ENCODE measurements at places on chromosomes 4 and X.

GRCh38 chr4:151991001-151991883 is 230.4 kb upstream of the GATB start:
- DNase-seq: no peak

- no peak for DNase-seq
Observed at GRCh38 chrX:85504381-85504780, 124.9 kb upstream of the POF1B start.

DNA sequence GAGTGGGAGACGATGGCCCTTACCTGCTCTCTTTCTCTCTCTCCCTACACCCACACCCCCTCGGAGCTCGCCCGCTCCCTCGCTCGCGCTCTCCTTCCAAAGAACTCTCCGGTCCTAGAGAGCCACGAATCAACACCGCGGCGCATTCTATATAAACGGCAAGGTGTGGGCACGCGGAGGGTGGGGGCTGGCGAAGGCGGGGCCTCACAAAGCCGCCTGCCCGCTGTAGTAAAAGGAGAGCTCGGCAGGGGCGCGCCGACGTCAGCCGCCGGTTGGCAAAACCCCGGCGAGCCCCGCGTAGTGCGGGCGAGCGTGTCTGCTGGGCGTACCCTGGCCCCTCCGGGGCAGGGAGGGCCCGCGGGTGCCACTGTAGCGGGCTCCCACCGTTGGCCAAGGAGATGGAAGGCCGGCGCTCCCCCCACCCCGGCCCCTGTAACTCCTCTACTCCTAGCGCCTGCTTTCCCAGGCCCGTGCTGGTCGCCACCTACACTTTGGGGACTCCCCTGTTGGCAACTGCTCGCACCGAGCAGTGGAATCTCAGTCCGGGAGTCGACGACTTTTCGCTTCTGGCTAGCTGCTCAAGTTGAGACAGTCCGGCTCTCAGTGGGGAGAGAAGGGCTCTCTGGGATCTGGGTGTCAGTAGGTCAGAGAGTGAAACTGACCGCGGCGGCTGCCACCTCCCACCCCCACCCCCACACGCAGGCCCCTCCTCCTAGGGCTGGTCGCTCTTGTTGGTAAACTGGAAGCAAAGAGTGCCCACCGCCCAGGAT is 325.5 kb upstream of the F9 start:
- no peak for DNase-seq

DNA sequence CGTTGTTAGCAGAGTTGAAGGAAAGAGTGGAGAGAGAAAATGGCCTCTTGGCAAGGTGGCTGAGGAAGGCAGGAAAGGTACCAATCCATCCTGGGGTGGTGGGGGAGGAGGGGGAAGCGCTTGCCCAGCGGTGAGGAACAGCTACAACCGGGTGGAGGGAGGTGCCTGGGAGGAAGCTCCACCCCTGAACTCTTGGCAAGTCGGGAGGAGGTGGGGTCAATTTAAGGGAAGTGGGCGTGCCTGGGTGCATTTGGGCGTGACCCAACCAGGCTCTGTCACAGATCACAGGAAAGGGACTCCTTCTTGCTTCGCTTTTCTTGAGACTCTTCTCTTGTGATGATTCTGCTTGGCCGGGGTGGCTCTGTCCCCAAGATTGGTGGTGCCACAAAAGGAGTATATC is 41.7 kb downstream of the BCORL1 start:
- peak; percentile 61 for DNase-seq

GRCh38 chr4:145482209-145483037 is 770 bp downstream of the SMAD1 start:
- no peak for DNase-seq

- DNase-seq: no peak
Observed at GRCh38 chrX:45381366-45381765, 180.7 kb upstream of the DIPK2B start.

DNA sequence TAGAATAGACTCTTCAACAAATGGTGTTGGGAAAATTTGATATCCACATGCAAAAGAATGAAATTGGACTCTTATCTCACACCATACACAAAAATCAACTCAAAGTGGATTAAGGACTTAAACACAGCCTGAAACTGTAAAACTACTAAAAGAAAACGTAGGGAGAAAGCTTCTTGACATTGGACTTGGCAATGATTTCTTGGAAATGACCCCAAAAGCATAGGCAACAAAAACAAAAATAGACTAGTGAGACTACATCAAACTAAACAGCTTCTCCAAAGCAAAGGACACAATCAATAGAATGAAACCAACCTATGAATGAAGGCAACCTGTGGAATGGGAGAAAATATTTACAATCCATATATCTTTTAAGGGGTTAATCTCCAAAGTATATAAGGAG is 94.7 kb upstream of the INTU start:
- DNase-seq: no peak

- DNase-seq: no peak
Observed at GRCh38 chrX:49257846-49258748, 6.4 kb downstream of the FOXP3 start.

DNA sequence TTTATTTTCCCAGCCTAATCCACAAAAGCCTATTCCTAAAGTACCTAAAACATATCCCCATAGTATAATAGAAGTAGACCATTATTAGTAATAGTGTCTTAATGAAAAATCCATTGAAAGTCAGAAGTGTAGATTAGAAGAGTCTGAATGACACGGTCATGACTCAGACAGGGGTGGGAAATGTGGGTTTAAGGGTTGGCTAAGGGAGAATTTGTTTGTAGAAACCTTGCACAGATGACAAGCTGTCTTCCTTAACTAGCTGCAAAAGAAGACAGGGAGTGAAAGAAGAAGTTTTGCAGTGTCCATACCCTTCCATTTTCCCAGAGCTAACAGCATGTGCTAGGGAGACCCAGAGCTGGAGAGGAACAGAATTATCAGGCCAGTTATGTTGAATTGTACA is 242.7 kb upstream of the ETNPPL start:
- DNase-seq: no peak

GRCh38 chr4:41373221-41373620 is 116.5 kb downstream of the UCHL1 start:
- DNase-seq: no peak
